ENCODE measurements at places on chromosomes 13 and 19.

DNA sequence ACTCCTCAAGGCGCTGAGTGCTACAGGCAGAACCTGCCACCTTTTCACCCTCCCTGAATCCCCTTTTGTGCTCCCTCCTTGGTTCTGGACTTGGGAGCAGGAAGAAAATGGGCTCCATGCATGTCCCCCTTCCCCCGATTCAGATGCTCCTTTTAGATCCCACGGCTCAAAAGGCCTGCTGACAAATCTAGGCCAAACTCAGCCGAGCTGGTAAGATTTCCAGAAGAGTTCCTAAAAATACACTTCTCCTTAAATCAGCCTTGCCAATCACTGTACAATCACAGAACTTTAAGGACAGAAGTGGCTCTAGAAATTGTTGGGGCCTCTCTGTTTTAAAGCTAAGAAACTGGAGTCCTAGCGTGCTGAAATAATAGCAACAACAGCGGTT lies 37.3 kb downstream of the MBNL2 start:
- no peak for DNase-seq

- DNase-seq: no peak
Measured at GRCh38 chr19:19461306-19461670, 54.1 kb downstream of the TSSK6 start.

GRCh38 chr19:46544651-46545050 lies 49.0 kb upstream of the PNMA8B start:
- DNase-seq: no peak

- no peak for DNase-seq
Measured at GRCh38 chr13:86006317-86006716, 207.1 kb upstream of the SLITRK6 start.

DNA sequence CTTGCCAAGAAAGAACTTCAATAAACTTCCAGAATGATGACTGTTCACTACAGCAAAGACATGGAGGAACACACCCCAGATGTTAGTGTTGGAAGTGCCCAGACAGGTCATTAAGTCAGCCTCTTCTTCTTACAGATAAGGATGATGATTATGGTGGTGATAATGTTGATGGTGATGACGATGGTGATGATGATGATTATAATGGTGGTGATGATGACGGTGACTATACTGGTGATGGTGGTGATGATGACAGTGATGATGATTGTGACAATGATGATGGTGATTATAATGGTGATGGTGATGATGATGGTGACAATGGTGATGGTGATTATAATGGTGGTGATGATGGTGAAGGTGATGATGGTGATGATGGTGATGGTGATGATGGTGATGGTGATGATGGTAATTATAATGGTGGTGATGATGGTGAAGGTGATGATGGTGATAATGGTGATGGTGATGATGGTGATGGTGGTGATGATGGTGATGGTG lies 8.4 kb downstream of the C13orf46 start:
- DNase-seq: no peak

DNA sequence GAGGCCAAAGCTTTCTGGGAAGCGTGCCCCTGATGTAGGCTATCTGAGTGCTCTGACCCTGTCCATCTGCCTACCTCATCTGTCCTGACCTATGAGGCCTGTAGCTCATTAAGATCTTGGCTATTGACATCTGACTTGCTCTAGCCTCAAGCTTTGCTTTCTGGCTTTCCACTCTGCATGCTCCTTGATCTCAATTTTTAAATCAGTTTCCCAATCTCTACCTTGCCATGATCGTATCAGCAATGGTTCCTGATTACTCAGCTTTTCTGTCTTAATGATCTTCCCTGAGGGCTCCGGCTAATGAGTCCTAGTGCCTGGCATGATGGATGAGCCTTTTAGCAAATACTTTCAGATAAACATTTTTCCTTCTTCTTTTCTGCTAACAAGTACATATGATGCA lies 262.0 kb downstream of the NDFIP2 start:
- DNase-seq: no peak

DNA sequence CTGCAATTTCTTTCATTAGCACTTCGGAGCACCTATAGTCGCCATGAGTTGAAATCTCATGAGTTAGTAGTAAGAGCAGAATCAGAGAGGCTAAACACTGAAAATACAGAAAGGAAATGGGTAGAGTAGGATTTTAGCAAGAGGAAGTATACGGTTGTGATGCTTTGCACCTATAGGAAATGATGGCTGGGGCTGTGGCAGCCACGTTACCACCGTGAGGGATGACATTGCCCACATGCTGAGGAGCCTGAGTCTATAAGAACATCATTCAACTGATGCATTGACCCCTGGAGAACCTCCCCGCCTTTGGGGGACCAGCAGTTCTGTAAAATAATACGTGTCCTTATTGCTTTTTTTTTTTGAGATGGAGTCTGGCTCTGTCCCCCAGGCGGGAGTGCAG lies 20.4 kb downstream of the FAM187B start:
- DNase-seq: no peak

- DNase-seq: no peak
Measured at GRCh38 chr13:49791711-49792549, 552 bp downstream of the KPNA3 start.

- DNase-seq: no peak
Measured at GRCh38 chr13:113903912-113904311, 40.0 kb upstream of the GAS6 start.

DNA sequence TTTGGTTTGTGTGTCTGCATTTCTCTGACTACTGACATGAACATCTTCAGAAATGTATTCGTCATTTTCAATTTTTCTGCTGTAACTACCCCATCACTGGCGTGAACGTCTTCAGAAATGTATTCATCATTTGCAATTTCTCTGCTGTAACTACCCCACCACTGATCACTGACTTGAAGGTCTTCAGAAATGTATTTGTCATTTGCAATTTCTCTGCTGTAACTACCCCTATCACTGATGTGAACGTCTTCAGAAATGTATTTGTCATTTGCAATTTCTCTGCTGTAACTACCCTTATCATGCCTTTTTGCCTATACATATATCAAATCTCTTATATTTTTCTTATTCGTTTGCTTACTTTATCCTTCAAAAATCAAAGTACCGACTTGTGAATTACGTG lies 274.0 kb downstream of the EFNB2 start:
- no peak for DNase-seq

GRCh38 chr13:32430018-32430747 lies 2.3 kb upstream of the N4BP2L1 start:
- DNase-seq: no peak

DNA sequence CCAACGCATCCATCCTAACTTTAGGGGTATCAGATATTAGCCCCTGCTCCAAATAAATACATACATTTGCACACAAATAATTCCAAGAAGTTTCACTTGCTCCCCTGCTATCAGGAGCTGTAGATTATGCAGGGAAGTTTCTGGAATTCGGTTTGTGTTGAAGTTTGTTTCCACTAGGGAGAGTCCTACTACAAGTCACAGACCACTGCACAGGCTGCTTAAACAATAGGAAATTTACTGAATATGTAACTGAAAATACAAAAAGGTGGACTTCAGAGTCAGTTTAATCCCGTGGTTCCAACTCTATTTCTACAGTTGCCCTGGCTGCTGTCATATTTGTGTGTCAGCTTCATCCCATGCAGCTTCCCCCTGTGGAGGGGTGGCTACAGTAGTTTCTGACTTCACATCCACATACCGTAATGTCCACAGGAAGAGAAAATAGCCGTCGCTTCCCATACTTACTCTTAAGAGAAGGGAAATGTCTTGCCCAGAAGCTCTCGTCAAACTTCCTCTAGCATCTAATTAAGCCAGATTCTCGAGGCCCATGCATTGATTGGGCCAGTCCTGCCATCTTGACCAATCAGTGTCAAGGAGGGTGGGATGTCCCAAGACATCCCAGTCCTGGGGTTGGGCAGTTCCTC lies 286.6 kb downstream of the COG6 start:
- DNase-seq: no peak

DNA sequence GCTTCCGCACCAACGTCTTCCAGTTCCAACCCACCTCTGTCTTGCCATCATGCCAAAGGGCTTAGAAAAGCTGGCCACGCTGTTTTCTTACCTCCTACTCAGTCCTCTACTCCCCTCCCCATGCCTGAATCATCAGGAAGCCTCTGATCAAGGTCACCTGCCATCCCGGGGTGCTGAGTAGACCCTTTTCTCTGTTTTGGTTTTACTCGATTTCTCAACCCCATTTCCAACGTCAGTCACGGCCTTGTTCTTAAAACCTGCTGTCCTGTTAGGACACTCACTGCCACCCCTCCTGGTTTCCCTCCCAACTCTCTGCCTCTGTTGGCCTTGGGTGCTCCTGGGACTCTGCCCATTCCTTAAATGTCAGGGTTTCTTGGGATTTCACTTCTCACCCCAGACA lies 350.1 kb downstream of the FOXO1 start:
- DNase-seq: no peak

DNA sequence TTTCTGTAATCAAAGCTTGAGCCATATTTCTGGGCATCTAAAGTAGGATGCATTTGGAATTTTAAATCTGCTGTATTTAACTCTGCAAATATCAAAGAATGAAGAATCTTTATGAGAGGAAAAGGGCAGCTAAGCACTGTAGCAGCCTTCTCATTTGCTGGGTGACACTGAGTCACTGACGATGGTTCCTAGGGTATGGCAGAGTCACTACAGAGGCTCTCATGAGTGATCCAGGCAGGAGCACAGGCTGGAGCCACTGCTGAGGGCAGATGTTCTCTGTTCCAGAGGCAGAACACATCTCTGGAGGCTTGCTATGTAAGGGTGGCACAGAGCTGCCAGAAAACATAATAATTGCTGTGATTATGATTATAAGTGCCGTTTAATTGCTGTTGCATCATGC lies 340.7 kb upstream of the HTR2A start:
- DNase-seq: no peak

DNA sequence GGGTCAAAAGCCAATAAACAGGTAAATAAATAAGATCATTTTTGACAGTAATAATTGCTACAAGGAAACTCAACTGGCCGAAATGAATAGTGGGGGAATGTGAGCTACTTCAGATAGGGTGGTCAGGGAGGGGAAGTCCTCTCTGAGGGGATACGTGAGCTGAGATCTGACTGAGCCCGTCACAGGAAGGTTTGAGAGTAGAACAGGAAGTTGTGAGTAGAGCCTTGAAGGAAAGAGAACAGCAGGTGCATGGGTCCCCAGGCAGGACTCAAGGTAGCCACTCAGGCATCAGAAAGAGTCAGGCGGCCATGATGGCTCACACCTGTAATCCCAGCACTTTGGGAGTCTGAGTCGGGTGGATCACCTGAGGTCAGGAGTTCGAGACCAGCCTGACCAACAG lies 6.3 kb downstream of the IRGQ start:
- no peak for DNase-seq

DNA sequence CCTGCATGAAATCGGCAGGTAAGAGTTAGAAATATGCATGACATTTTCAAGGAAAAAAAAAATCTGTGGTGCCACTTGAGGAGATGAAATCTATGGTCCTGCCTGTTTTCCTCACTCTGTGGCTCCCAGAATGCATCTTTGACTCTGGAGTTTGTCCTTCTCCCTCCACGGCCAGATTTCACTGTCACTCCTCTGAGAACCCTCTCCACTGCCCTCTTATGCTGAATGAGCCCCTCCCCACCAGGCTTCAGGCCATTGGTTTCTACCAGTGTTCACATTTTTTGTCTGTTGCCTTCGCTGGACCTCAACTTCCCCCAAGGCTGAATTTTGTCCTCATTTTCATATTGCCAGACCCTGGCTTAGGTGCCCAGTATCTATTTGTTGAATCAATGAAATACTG lies 235.0 kb downstream of the ZIC5 start:
- no peak for DNase-seq

- no peak for DNase-seq
Measured at GRCh38 chr13:37102896-37103295, 2.6 kb downstream of the CSNK1A1L start.

- no peak for DNase-seq
Measured at GRCh38 chr13:83204886-83205285, 677.4 kb downstream of the SLITRK1 start.

GRCh38 chr13:55869648-55870047 lies 1271.1 kb upstream of the PRR20A start:
- DNase-seq: no peak

DNA sequence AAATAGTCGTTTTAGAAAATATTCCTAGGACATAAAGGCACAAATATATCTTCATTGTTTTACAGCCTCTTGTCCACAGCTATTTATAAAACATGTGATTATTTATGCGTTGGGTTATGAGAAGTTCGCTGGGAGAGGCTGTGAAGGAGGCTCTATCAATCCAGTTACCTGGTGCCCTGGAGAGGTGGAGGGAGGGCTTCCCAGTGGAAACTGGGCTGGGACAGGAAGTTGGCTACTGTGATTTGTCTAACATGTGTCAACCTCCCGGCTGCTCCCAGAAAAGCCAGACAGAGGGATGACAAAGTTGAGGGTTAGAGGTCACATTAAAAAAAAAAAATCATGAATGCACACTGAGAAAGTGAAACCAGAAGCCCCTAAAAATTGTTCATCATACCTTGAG lies 346.5 kb downstream of the ZNF536 start:
- DNase-seq: no peak
